ENCODE measurements at places on chromosomes 5 and 9.

DNA sequence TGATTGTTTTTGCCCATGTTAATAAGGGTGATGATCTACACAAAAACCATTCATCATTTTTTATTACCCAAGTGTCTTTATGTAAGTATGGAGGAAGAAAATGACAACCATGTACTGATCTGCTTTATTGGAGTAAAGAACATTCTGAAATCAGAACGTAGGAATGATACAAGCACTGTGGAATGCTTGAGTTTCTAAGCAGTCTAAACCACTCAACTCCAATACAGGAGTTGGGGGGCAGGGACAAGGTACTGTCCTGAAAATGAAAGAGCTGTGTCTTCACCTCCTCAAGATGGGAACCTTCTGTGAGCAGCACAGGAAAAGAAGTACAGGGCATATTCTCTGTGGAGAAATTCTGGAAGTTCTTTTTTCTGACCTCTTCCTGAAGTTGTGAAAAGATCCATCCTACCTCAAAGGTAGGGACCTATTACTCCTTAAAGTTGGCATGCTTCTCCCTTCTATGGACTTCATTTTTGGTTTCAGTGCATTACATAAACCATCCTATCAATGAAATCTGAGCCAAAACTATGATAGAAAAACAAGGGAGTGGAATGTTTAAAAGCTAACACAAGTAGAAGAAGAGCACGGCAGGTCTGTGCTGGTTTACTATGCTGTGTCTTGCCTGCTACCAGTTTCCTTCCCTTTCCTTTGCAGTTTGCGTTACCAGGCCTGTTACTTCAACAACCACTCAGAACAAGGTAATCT is 202.6 kb downstream of the SEMA5A start:
- DNase-seq: no peak

DNA sequence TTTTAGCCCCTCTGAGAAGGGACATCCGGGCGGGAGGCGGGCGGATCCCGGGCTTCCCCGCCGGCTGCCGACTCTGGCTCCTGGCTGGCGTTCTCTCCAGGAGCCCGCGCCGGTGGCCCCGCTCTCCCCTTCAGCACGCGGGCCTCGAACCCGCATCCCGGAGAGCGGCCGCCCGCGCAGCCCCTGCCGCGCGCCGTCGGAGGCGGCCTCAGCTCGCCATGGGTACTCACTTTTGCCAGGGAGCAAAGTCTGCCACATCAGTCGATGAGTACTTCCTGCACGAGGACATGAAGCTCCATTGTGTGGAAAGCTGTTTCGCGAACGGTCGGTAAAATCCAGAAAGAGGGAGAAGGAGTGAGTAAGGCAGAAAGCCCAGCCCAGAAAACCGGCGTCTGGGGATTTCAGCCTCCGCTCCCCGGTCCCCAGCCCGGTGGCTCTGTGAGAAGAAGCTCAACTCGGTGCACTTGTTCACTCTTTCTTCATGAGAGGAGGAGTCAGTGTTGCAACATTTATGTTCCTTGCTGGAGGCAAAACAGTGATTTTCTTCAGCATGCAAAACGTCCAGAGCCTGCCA is at the start of gene PRLR:
PRLR (minus strand) TSS at position 450 of the 574 bp plus-strand sequence. CDS start 140,867 bp downstream, outside the sequence.
- no peak for DNase-seq

DNA sequence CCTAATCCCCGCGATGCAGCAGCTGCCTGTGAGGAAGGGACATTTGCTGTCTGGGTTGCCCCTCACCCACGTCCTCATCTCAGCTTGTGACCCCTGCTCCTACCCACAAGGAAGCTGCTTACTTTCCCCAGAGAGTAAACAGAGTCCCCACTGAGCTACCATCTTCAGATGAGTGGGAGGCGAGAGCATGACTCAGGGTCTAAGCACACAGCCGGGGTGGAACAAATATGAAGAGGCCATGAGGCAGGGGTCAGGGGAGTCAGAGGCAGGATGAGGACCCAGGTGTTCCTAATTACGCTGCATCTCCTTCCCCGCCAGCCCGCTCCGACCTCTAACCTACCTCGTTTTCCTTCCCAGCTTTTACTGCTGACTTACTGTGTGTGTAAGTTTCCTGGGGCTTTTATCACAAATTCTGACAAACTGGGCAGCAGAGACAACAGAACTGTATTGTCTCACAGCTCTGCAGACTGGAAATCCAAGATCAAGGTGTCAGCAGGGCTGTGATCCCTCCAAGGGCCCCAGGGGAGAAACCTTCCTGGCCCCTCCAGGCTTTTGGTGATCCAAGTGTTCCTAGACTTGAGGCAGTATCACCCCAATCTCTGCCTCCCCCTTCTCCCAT is 94.0 kb upstream of the DNAH5 start:
- DNase-seq: no peak

- DNase-seq: no peak
Measured at GRCh38 chr5:153674356-153674755, 183.9 kb downstream of the GRIA1 start.

- no peak for DNase-seq
Measured at GRCh38 chr9:129672702-129673101, 7.3 kb downstream of the PRRX2 start.

DNA sequence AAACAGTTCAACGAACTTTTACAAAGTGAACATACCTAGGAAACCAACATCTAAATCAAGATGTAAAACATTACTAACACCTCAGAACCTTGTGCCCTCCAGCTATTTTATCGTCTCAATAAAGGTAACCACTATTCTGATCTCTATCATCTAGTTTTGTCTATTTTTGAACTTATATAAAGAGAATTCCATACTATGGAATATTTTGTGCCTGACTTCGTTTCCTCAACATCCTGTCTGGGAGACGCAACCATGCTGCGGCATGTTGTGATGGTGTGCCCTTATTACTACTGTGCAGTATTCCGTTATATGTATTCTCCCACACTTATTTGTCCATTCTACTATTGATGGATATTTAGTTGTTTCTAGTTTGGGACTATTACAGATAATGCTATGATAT is 99.2 kb downstream of the NR6A1 start:
- DNase-seq: no peak

DNA sequence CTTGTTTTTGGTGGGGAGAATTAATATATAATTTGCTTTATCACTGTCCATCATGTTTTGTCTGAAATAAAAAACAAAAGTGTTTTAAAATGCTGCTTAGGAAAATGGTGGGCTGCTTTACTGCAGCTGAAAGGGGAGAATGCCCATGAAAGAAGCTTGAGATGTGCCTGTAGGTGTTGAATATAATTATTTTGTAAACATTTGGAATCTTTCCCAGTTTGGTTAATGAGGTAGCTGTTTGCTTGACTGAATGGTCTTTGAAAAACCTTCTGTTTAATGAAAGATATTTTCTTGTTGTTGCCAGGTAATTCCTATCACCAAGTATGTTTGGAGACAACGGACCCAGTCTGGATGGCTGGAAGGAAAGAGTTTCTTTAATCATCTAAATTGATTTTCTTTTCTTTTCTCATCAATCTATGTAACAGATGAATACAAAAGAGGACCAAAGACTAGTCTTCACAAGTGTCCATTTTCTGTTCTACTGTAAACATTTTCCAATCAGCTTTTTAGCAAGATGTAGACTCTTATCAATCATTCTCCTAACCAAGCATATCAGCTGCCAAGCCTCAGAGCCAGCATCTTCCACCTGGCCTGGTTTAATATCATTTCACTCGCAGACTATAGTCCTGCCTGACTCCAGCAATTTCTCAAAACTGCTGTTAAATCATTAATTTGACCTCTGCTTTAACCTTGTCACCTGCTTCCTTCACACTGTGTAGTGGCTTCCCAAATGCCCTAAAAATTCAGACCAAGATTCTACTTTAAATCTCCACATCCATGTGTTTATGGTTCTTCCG is 441.2 kb upstream of the CHD1 start:
- DNase-seq: no peak

DNA sequence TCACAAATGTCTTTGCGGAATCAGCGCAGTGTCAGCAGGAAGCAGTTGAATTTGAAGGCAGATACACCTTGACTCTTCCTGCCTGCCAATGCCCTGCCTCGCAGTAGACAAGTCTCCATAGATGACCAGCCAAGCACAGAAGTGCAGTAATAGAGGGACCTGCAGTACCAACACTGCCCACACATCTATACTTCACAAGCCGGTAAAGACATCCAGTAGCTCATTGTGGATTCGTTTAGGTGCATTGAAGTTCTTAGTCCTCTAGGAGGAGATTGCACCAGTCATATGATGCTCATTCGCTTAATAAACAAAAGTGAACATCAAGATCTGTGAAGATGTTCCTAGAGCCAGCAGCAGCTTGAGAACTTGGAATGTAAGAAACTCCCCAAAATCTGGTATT is 7.1 kb upstream of the IFNA2 start:
- no peak for DNase-seq

DNA sequence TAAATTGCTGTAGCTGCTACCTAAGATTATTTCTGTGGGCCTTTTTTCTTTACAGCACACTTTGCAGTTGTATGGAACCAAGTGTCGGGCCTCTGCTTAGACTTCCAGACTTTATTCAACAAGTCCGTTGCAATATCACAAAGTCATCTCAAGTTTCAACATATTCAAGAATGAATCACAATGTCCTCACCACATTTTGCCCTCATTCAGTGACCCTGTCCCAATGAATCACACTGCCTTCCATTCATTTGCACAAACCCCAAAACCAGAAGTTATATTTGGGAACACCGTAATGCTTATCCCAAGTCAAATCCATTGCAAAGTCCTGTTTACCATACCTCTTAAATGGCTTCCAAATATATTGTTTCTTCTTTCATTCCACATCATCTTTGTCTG is 439.6 kb downstream of the CSNK1G3 start:
- no peak for DNase-seq

DNA sequence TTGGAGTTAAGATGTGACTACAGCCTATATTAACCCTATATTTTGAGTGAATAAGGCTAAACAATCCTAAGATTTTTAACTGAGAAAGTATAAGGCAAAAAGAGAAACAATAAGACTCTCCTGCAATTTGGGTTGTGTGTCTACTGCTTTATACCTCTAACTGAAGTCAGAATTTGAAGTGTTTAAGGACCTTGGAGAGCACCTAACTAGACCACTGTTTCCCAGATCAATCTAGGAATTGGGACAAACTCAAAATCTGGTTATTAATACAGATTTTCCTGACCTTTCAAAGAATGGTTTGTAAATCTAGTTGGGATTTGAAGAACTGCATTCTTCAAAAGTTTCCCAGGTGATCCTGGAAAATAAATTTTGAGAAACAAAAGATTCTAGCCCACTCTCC is 42.1 kb downstream of the GABRA1 start:
- DNase-seq: no peak

GRCh38 chr9:87255431-87256155 is 242.1 kb upstream of the DAPK1 start:
- DNase-seq: no peak

DNA sequence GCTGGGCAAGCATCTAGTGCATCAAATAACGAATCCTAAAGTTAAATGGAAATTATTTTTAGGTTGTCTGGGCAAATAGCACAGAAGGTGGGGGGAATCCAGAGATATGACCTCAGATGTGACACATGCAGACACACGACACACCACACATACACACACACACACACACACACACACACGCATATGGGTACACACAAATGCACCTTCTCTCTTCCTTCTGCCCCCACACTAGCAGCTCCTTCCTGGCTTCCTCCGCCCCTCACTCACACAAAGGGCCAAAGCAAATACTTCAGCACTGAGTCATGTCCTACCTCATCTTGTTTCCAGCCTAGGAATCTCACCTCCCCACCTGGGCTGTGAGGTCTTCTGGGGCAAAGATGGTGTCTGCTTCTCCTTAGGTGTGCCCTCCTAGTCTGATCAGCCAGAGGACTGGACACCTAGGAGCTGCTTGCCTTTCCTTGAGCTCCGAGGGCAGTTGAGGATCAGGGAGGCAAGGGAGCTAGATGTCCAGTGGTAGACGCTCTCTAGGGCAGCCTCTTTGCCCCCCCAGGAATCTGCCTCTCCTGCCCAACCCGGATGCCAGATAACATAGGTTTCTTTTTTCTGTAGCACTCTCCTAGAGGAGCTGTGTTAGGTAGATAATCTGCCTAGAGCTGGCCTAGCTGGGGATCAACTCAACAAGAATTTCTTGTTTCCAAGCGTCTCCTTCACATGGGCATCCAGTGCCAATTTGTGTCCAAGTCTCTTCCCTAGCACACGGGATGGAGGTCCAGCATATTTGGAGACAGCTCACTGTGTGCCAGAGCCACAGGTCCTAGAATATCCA is 14.3 kb upstream of the JADE2 start:
- DNase-seq: no peak

DNA sequence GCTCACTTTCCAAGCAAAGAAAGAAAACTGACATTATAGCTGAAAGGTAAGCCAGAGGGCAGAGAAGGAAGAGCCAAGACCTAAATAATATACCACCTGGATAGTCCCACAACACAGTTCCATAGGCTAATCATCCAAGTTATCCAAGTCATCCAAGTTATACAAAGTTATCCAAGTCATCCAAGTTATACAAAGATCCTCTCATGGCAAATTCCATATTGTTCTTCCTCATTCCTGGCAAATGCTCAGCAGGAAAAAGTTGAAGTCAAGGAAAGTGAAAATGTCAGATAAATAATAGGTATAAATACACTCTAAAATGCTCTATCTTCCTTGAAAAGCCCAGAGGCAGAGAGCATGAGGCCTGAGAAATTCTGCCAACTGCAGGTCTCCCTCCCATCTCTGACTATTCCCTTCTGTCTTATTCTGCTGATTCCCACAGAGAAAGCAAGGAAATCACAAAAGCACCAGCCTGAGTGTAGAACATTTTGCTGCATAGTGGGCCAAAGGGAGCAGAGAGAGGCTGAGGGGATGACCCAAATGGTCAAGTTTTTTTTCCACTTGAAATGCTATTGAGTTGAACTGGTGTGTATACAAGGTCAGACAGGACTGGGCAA is 12.5 kb downstream of the MCTP1 start:
- DNase-seq: no peak

DNA sequence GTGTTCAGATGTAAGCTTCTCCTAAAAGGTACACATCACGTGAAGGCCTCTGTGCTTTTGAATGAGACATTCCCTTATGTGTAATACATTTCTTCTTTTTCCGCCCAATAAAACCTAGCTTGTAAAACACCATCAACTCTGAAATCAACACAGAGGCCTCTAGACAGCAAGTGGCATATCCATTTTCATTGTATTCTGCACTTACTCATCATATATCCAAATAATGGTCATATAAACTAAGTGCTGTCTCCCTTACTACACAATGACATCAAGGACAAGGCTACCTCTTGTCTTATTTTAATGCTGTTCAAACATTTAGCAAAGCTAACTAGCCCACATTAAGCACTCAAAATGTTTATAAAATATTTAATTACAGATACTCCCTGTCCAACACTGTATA is 108.5 kb downstream of the ELAVL2 start:
- DNase-seq: no peak

All from activated T-helper 2 cell treated with anti-CD3 and anti-CD28 coated beads, Interferon-gamma antibody, Interleukin-2, Interleukin-4, amounts not matched to agents 10 μg/mL and 5 μg/mL and 100 μg/mL, durations not matched to agents 14 hours and 24 hours and 36 hours (primary cell).